CD4-positive, alpha-beta T cell treated with Interleukin-10 for 1 hour (primary cell): ENCODE measurements at places on chromosomes 7 and 10.

- no peak for DNase-seq
These were observed 3.8 kb downstream of the RARRES2 start for GRCh38 chr7:150337659-150338081.

DNA sequence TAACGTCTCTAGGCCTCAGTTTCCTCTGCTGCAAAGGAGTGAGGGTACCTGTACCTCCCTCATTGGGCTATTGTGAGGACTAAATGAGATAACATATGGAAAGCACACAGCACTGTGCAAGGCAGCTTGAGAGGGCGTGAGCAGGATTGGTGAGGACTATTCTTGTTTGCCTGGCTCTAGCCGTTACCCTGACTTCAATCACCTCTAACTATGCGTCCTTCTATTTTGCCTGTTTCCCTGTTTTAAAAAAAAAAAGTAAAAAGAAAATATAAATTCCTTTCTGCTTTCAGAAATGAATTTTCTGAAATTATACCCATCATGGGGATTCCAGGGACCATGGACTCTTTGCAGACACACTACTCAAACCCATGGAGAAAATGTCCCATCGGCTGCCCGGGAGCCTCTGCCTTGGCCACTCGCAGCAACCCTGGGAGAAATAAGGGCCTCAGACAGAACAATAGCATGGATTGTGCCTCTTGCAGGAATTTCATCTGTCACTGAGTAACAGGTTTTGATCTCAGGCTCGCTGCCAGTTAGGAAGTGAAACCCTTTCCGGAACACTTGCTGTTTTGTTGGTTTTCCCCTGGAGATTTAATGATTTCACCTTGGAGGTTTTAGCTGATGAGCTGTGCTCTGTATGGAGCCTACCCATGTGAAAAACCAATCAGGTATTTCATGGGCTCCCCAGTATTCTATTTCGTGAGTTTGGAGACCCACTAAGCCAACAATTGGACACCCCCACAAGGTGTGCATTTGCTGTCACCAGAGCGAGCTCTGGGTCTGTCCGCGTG is 55.6 kb downstream of the STEAP1B start:
- no peak for DNase-seq

DNA sequence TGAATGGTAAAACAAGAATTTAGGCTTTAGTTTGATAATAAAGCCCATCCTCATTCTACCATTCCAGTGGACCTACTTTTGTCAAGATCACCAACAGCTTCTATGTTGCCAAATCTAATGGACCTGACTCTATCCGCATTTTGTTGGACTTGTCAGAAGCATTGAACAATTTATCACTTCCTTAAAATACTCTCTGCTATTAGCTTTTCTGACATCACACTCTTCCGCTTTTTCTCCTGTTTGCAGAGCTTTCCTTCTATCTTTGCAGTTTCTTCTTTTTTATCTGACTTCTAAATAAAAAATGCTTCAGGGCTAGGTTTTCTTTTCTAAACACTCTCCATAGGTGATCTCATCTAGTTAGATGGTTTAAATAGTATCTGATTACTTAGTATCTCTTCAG is 42.7 kb upstream of the SMIM30 start:
- no peak for DNase-seq

DNA sequence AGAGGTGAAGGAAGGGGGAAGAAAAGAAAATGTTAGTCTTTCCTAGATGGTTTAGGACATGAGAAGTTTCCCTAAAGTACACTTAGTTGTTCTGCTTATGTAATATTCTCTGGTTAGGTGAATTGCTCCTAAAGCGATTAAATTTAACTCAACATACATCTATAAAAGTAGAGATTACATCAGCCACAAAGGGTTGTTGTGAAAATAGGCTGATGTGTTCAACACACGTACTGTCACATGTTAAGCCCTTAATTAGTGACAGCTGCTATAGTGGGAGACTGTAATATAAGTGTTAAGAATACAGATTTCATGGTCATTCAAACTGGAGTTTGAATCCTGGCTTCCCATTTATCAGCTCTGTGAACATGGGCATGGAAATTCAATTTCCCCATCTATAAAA is 12.8 kb downstream of the HECTD2 start:
- DNase-seq, result no peak

DNA sequence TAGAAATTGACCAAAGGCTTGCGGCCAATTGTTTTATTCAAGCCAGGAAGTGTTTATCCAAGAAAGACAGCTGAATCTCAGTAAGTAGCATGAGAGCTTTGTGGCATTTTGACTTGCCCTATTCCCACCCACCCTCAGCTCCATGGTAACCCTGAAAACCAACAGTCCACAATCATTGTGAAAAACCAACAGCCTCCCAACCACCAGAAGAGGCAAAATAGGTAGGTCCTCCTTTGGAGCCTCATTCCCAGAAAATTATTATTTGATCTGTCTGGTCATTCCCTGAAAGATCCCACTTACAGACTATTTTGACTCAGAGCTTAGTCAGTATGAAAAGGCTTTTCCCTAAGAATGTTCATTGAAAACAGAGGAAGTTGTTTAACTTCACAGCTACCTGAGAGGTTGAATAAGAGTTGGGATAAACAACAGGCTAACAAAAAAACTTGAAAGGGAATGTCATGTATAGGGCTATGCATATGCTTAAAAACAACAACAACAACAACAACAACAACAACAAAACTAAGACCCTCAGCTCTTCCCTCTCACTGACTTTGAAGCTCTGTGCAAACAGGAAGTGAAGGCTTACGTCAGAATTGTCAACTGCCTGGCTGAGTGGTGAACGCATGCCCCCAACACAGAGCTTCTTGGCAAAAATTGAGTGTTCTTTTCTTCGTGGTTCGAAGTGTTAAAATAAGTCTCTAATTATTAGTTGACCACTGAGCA is 11.2 kb downstream of the KPNA7 start:
- DNase-seq, result no peak

DNA sequence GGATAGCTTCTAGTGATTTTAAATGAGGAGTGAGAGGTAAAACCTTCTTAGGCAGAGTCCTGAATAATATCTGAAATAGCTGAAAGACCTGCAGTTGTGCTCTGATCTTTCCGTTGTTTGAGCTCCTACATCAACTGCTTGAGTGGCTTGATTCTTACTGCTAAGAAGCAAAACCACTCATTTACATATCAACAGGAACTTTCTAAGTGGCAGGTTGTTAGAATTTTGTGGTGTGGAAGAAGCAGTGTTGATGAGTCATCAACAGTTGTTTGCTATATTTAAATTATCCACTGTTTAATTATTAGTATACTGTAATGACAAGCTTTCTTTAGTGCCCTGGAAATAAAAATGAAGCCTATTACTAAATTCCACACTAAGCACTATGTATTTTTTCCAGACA is 689.5 kb downstream of the DNAJB9 start:
- DNase-seq, result no peak

DNA sequence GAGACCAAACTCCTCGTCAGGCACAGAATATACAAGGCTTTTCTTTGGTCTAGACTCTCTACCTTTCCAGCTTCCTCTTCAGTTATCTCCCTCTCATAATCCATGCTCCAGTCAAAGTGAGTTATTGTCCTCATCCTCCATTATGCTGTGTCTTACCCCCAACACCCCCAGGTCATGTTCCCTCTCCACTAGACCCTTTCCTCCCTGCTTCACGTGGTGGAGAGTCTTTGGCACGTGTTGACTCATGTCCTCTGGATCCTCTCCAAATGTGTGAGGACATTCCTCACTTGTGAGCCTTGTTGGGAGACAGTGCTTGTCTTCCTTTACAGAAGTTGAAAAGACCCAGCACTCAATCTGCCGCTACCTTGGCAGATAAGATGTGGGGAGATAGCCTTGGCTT is 36.0 kb upstream of the DLD start:
- no peak for DNase-seq
